ENCODE measurements at places on chromosomes 1 and 21.

DNA sequence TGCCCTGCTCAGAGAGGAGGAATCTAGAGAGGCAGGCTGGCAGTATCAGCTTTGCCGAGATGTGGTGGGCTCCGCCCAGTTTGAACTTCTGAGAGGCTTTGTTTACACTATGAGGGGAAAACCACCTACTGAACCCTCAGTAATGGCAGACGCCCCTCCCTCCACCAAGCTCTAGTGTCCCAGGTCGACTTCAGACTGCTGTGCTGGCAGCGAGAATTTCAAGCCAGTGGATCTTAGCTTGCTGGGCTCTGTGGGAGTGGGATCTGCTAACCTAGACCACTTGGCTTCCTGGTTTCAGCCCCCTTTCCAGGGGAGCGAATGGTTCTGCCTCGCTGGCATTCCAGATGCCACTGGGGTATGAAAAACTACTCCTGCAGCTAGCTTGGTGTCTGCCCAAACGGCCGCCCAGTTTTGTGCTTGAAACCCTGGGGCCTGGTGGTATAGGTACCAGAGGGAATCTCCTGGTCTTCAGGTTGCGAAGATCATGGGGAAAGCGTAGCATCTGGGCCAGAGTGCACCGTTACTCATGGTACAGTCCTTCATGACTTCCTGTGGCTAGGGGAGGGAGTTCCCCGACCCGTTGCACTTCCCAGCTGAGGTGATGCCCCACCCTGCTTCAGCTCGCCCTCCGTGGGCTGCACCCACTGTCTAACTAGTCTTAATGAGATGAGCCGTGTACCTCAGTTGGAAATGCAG is 43.6 kb downstream of the C21orf91 start:
- no peak for DNase-seq

DNA sequence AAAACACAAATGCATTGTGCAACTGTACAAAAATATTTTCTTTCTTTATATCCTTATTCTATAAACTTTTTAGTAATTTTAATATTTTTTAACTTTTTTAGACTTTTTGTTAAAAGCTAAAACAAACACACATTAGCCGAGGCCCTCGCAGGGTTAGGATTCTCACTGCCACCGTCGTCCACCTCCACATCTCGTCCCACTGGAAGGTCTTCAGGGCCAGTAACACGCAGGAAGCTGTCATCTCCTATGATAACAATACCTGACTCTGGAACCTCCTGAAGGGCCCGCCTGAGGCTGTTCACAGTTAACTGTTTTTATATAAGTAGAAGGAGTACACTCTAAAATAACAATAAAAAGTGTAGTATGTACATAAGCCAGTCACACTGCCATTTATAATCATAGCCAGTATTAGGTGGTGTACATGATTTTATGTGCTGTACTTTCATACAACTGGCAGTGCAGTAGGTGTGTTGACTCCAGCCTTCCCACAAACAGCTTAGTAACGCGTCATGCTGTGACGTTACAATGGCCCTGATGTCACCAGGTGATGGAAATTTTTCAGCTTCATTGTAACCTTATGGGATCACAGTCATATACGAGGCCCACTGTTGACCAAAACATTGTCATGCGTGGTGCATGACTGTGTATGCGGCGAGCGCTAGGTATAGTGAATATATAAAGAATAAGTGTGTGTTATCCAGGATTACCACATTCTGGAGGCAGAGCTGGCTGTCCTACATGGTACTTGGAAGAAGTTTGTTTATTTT is 8.8 kb downstream of the TFF2 start:
- DNase-seq, result no peak

GRCh38 chr1:116544588-116545358 is 26.1 kb downstream of the CD58 start:
- DNase-seq, result no peak

DNA sequence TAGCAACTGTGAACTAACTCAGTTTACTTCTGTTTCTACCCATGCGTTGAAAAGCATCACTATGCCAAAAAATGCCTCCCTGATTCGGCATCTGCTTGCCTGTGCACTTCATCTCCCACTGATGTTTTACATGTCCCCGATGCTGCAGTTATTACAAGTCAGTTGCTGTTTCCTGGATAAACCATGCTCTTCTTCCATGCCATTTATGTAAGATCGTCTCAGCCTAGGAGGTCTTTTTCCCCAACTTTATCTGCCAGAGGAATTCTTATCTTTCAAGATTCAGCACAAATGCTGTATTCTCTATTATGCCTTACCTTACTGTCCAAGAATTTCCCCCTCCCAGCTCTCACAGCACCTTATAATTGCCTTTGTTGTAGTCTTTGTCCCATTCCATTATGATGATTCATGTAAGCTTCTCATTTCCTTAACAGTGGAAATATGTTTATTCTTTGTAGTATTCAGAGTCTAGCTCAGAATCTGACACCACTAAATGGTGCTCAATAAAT is 30.0 kb downstream of the PRKACB start:
- no peak for DNase-seq

DNA sequence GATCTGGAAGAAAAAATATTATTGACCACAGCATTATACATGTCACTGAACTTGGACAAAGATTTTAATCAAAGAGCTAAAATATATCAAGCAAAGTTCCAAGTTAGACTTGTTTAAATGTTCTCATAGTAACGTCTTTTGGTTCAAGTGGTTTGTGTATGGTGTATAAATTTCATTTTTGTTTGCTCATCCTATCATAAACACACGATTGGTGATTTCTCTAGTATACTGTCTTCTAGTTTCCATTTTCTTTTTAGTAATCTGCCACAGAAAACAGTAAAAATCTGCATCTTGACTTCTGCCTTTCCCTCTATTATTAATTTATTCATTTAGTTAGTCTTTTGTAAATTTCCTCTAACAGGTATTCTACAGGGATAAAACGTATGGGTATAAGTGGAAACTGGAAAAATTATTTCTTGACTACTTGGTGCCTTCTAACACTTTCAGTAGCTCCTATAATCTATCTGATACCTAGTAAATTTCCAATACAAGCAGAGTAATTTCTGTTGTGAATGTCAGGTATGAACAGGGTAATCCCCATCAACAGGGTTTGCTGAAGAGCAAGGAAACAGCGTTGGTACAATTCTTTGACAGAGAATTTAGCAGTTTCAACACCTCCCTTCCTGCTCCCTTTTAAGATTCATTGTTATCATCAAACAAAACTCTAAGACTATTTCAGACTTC is 268.0 kb downstream of the PTPRC start:
- DNase-seq, result no peak

DNA sequence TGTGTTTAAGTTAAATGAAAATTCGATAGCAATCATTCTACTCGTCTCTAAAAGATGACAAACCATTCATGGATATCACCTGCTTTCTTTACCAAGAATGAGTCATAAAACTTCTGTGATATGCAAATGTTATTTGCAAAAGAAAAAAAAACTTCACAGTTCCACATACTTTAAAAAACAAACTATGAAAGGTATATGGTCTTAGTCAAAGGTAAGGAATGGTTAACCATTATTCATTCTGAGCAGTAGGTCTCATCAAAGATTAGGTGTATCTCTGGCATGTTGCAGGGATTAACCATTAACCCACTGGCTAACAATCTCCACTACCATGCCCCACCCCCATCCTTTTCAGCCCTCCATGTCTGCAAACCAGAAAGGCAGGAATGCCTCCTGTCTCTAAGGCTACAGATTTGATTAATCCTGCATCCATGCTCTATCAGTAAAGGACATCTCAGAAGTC is 44.4 kb downstream of the PTPN14 start:
- DNase-seq, result no peak
